ENCODE measurements at places on chromosomes 1 and 21.

DNA sequence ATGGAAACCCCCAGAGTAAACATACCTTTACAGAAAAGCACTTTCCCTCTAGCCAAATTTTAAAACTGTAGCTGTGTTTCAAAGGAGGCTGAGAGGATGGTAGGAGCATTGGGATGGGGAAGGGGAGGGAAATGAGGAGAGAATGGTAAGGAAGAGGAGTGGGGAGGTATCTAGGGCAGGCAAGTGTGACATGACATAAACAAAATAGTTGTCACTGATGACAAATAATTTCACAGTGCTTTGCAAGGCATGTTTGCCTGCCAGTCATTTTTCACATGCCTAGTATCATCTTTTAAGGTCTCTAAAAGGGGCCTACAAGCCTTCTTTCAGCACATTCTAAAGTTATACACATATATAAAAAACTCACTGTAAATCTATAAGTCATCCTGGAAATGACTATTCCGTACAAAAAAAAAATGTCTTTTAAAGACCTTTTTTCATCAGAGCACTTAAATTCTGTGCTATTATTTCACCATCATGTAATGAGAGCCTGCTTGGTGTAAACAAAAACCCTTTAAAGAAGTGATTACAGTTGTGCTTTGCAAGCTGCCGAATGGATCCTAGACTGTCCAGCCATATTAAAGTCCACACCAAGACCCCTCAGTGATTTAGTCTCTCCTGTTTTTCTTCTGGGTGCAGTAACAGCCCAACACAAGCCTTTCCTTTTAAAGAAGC is 38.4 kb downstream of the HLX start:
- DNase-seq = no peak

- no peak for DNase-seq
These were observed 262.9 kb upstream of the PROX1 start for GRCh38 chr1:213724640-213725536.

DNA sequence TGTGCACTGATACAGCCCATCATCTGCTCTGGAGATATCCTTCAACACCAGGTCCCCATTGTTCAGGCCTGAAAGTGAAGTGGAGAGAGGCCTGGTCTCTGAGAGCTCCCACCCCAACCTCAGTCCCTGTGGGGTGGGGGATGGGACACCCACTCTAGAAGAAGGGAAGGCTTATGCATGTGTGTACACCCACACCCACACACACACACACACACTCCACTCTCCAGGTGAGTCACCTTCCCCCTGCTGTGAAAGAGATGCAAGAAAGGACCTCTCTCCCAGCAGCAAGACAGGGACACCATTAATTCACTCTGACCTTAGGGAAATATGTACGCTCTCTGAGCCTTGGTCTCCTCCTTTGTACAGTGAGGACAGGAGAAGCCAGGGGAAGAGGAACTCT is 5.9 kb downstream of the VSIG8 start:
- no peak for DNase-seq

GRCh38 chr1:226417830-226418546 is 10.1 kb upstream of the PARP1 start:
- DNase-seq = no peak

GRCh38 chr21:42524341-42525028 is 10.8 kb downstream of the SLC37A1 start:
- no peak for DNase-seq

DNA sequence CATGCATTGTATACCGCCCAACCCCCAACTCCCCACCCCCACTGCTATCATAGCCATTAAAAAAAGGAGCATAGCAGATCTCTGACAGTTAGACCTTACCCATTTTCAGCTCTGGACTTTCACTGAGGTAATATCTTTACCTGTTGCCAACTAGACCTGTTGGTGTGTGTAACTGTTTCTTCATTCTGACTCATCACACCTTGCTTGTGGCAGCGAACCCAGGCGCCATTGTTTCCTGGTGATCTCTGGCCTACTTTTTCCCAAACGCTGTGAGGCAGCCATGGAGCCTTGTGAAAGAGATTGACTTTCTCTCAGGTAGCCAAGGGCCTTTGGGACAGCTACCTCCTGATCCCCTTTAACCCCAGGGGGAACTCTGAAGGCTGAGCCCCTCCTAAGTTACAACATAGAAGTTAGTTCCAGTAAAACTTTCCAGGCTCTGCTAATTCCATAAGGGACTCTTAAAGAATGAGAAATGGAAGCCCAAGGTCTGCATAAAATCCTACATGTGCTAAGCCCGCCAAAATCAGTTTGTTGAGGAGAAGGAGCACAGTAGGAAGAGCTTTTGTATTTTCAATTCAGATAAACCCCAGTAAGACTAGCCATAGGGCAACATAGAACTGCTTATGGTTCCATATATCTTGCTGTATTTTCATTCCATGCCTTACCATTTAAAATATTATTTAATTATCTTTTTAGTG is 196.1 kb upstream of the CAMK1G start:
- no peak for DNase-seq

DNA sequence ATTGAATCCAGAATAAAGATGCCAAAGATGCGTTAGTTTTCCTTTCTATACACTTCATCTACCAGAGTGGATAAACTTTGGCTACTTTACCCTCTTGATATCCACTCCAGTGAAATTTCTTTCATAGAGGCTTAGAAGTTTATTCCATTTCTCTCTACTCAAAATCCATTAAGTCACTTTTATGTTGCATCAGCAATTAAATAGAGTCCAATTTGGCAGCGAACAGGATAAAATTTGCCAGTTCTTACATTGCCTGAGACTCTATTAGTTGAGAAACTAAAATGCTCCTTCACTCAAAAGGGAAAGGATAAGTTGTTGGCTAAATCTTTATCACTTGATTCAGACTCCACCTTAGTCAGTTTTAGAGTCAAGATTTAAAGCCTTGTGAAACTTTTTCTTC is 57.9 kb downstream of the ACBD6 start:
- no peak for DNase-seq

DNA sequence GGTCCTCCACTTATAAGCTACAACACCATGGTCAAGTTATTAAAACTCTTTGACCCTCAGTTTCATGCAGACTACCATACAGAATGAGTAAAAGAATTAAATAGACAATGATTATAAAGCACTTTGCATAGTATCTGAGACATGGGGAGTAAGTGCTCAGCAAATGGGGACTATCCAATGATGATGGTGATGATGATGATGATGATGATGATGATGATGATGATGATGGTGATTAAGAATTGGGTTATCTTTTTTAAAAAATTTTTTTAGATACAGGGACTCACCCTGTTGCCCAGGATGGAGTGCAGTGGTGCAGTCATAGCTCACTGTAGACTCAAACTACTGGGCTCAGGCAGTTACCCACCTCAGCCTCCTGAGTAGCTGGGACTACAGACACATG is 8.1 kb upstream of the EPS15 start:
- DNase-seq = no peak

- no peak for DNase-seq
These were observed 85.9 kb downstream of the KCNJ15 start for GRCh38 chr21:38342739-38343138.

GRCh38 chr1:53731779-53732305 is 7.1 kb downstream of the GLIS1 start:
- DNase-seq = no peak

DNA sequence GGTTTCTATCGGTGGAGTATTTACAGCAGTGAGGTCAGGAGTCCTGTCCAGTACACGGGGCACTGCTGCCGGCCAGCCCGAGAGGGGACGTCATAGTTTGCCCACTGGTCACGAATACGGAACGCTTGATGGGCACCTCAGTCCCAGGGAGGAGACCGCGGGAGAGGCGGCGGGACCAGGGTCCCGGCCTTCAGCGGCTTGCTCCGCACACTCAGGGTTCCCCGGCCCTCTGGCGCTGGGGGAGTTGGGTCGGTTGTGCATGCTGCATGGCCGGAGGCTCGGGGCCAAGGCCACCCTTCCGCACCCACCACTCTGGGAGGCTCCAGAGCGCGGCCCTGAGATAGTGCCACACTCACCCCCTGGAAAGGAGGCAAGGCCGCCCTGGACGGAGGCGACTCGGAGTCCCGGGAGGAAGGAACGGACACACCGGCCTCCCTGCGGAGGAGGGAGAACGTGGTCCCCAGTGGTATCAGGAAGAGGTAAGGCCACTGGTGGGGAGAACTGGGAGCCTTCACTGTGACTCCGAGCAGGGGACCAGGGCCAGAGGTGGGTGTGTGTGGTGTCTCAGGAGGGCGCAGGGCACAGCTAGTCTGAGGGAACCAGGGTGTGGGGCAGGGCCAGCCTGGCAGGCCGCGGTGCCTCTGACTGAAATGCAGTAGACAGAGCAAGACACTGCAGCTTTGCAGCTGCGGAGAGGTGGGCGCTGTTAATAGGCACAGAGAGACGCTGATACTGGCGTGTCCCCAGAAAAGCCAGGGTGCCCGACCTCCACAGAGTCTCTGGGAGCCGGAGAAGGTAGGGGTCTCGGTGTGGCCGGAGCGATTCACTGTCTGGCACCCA is 28.6 kb upstream of the PRSS38 start:
- no peak for DNase-seq

GRCh38 chr21:42692688-42693087 is 39.3 kb downstream of the PDE9A start:
- no peak for DNase-seq

DNA sequence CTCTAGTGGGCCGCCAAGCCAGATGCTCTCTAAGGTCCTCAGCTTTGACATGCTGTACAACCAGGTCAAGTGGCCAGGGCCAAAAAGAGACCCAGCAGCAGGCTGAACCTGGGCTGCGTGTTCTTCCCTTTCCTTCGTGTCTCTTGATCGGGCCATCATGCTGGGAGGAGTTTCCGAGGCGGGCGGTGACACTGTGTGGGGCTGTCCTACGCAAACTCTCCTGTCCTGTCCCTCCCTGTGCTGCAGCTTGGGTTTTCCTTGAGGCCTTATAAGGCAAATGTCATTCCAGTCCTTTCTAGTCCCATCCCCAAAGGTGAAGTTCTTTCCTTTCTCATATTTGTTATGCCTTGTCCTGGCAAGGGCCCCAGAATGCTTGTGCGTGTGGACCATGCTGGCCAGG is 56.7 kb downstream of the ARHGEF10L start:
- no peak for DNase-seq

- DNase-seq = peak; percentile 32
These were observed 862 bp upstream of the DIPK1A start for GRCh38 chr1:92961896-92962752.

DNA sequence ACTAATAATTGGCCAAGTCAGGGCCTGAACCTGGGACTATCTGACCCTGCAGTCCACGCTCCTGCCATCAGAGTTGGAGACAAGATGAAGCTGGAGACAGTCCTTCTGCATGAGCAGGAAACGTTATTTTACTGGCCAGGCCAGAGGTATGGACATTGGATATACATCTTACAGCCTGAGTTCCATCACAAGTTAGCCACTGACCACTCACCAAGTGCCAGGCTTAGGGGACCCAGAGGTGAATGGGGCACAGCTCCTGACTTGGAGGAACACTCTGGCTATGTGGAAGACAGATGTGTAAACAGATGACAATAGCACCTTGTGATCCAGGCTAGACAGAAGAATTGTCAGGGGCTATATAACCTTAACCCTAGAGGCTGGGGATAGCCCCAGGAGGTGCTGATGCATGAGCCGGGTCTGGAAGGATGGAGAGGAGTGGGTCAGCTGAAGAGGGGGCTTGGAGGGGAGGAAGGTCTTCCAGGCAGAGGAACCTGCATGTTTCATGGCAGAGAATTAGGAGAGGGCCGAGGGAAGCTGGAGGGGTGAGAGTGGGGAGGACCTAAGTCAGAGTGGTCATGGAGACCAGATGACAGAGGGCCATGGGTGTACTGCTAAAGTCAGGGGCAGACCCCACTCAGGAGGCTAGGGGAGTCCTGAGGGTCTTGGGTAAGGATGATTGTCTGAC is 52.5 kb upstream of the DMRTB1 start:
- no peak for DNase-seq

DNA sequence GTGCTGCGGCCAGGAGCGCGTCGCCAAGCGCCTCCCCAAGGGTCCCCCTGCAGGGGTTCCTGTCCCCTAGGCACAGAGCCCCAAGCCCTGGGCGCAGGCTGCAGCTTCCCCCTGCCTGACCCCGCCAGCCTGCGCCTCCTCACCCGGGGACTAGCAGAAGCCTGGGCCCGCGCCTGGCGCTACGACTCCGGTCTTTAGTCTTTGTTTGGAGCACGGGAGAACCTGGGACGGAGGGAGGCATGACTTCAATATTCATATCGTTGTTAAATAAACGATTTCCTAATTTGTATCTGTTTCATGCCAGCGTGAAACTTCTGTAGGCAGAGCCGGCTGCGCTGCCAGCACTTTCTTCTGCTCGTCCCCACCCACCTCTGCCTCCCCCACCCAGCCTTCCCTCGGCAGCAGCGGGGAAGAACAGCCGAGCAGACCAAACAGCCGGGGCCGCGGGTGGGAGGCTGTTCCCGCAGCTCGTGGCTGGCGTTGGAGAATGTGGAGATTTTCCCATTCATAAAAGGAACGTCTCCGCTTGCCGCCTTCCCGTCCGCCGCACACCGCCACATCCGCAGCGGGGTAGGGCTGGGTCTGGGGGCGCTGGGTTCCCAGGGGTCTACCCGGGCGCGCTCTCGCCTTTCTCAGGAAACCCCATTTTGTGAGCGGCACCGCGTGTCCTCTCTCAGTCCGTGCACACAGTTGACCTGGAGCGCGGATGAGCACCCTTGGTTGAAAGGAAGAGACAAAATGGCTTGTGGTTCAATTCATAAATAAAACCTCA is 777 bp upstream of the TRIM67 start:
- DNase-seq = no peak

GRCh38 chr1:28118640-28119307 is 30.4 kb upstream of the EYA3 start:
- DNase-seq = no peak

GRCh38 chr1:41024953-41025352 is 3.4 kb upstream of the SLFNL1 start:
- DNase-seq = no peak

- no peak for DNase-seq
These were observed 1048.0 kb downstream of the PLA2G4A start for GRCh38 chr1:187876775-187877174.

Data from stimulated activated CD4-positive, alpha-beta T cell treated with anti-CD3 and anti-CD28 coated beads, Interleukin-4, amount 100 ng/mL, for 4 hours (primary cell).